Hematopoietic multipotent progenitor cell treated with erythropoietin and hydrocortisone succinate and interleukin-3 and kit ligand, for 6 days (in vitro differentiated cells): ENCODE measurements at places on chromosomes 7 and 10.

GRCh38 chr7:66697449-66698438 is 42.8 kb upstream of the RABGEF1 start:
- DNase-seq = no peak

DNA sequence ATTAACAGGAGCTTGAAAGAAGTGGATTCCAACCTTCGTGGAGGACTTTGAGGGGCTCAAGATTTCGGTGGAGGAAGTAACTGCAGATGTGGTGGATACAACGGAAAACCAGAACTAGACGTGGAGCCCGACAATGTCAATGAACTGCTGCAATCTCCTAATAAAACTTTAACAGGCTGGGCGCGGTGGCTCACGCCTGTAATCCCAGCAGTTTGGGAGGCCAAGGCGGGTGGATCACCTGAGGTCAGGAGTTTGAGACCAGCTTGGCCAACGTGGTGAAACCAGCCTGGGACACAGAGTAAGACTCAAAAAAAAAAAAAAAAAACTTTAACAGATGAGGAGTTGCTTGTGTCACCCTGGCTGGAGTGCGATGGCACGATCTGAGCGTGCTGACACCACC is 477.8 kb upstream of the MKI67 start:
- no peak for DNase-seq

- DNase-seq = no peak
Observed at GRCh38 chr10:38209332-38209731, 115.2 kb downstream of the ZNF37A start.

DNA sequence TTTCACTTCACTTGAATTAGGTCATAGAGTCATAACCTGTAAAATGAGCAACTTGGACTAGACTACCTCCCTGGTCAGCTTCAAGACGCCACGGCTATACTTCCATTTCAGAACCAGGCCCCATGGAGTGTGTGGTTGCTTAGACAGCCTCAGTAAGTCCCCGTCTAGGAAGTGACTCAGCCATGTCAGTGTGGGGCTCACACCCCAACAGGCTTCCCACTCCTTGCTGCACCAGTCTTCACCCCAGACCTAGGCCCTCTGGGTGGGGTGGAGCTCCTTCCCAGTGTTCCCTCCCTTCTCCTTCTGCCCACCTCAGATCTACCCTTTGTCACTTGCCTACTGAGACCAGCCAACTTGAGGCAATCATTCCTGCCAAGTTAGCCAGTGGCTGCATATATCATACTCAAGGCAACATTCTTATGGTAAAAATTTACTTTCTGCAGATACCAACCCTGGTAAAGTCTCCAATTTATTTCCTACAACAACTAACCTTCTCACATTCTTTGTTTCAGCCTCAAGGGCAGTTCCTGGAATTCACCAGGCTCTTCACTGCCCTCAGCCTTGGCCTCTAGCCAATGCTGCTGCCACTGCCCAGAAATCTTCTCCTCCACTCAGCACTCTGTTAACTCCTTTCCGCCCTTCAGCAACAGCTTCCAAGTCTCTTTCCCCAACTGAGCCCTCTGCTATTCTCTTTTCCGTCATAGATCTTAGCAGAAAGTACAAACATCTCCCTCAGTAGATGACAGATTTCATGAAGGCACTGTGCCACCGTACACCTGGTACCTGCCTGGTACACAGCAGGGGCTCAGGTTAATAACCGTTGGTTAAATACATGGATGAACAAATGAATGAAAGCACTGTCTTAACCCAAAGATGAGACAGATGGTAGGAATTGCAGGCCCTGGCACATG is 31.3 kb upstream of the ZNRF2 start:
- DNase-seq = peak; percentile 81

- DNase-seq = no peak
Observed at GRCh38 chr10:67250686-67251085, 324.9 kb downstream of the LRRTM3 start.

DNA sequence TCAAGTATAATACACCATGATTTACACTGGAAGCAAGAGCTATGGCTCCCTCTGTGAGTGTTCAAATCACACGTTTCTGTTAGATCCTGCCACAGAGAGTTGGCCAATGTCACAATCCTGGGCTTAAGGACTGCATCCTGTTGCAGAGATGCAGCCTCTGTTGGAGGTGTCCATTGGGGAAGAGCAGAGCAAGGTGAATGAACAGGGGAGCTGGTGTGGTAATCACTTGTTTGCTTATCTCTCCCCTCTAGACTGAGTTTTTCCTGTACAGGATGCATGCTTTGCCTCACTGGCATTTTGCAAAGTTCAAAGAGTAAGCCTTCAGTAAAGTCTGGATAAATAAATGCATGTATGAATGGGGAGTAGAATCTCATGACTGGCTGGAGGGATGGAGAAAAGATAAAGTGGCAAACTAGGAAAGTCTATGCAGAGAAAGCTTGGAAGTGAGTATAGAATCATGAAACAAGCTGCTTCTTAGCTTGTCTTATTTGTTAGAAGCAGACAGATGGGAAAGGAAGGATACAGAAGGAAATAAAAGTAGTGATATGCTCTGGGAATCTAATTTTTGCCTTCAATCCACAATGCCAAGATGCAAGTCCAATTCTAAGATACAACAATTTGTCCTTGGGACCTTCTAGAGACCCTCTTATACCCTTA is 605.9 kb downstream of the KCNMA1 start:
- DNase-seq = no peak

DNA sequence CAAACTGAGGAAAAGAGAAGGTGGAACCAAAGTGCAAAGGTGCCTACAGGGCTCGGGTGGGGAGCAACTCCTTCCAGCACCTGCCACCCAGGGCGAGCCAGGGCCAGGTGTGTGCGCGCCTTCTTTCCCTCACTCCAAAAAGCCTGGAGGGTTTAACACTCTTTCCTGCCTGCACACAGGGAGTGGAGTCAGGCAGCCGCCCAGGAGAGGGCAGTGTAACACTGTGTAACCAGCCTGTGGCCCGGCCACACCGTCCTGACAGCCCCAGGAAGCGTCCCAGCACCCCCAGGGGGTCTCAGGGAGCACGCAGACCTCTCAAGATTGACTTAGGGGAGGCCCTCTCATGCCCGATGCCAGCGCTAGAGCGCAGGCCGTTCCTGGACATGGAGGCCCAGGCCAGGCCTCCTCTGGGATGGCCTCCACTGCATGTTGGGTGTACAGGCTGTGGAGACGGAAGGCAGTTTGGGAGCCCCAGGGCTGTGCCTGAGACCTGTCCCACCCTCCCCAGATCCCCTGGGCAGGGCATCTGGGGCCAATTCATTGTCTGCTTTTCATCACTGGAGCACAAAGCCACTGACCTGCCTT is 13.4 kb downstream of the BRI3 start:
- peak; percentile 75 for DNase-seq

GRCh38 chr10:70054902-70055301 is 2.3 kb downstream of the MACROH2A2 start:
- no peak for DNase-seq

DNA sequence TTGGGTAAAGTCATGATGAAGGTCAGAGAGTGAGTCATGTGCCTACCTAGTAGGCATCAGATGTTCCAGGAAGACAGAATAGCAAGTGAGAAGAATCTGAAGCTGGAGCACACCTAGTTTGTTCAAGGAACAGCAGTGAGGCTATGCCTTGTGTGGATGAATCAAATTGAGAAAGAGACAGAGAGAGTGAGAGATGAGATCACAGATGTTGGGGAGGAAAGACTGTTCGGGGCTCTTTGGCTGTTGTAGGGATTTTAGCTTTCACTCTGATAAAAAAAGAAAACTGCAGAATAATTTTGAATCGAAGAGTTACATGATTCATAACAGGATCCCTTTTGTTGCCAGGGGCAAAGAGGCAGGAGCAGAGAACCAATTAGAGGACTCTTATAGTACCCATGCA is 6.3 kb downstream of the LIPF start:
- no peak for DNase-seq

GRCh38 chr7:113664867-113665266 is 253.9 kb downstream of the PPP1R3A start:
- DNase-seq = no peak

- no peak for DNase-seq
Observed at GRCh38 chr7:36621396-36621795, 102.9 kb downstream of the AOAH start.

DNA sequence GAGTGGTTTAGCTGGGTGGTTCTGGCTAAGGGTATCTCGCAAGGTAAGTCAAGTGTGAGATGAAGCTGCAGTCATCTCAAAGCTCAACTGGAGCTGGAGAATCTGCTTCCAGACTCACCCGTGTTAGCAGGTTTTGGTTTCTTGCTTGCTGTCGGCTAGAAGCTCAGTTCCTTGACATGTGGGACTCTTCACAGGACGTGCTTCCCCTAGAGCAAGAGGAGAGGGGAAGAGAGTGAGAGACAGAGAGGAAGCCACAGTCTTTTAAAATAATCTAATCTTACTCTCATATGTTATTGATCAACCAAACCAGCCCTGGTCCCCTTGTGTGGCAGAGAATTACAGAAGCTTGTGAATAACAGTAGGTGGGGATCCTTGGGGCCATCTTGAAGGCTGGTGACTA is 199.5 kb downstream of the REEP3 start:
- no peak for DNase-seq

DNA sequence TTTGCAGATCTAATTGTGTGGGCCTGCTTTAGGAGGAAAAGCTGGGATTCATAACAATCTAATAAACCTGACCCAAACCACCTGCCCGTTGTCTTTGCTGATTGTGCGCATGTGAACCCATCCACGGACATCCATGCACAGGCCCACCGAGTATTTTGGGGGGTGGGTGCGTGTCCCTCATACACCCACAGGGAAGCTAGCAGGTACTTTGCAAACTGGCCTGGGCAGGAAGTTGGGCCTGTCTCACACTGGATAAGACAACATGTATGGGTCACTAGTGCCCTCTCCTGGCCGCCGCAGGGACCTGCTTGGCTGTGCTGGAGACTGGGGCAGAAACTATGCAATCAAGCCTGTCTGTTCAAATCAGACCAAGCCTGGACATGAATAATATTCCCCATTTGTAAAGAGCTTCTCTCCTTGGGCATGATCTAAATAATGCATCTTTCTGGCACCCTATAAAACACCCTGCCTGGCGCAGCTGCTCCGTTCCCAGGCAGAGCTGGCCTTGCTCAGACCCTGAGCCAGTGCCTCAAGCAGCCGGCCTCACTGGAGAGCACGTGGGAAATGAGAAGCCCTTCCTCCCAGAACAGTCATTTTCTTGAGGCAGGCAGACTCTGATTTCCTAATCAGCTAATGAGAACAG is 15.8 kb downstream of the ECHDC3 start:
- DNase-seq = peak; percentile 89

DNA sequence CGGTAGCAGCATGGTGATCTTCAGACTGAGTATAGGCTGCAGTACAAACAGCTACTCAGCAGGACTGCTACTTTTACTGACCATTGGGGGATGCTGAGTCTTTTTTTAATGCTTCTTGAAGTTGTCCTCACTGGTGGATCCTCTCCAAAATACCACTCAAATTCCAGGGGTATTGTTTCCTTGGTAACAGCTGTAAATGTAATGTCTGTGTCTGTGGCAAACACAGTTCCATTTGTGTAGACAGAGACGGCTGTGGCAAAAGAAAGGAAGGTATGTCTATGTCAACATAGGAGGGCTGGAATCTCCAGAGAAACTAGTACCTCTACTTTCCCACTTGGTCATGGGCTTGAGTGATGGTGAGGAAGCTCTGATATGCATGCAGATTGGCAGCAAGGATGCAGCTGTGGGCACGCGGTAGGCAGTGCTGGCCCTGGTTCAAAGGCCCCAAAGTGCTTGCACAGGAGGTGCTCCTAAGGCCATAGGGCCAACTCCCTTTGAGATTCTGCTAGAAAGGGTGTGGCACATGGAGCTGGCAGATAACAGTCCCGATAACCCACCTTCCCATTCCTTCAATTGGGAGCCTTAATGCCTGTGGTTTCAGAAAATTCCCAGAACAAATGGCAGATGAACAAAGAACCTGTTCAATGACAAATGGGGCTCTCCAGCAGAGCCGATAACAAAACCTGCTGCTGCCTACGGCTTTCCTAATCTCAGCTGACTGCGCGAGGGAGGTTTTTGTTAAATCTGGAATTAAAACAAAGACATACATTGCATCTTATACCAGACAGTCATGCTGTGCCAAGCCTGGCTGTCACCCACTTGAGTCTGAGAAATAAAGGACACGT is 43.0 kb downstream of the PKD1L1 start:
- DNase-seq = no peak

DNA sequence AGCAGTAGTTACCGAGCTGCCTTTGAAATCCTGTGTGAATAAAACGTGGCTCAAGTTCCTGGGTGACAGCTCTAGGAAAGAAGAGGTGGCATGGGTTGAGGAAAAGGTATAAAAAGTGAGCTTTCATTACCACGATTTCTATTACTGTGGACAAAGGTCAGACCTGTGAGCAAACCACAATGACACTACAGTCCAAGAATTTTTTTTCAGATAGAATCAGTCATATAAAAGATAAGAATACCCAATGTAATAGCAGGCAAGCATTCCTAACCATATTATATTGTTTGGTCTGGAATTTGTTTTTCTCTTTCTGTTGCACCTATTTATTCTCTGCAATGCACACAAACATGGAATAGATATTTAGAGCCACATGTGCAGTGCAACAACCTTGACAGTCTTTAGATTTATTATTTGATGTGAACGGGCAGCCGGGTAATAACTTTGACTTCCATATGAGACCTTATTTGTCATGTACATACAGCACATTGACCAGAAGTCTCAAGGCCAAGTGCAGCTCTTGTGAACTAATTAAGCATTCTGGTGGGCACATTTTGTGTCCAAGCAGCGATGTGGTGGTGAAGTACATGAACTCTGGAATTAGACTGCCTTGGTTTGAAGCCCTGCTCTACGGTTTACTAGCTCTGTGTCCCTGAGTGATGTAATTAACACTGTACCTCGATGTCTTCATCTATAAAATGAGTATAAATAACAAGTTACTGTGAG is 156.8 kb downstream of the NRCAM start:
- no peak for DNase-seq

- DNase-seq = no peak
Observed at GRCh38 chr7:75575488-75576121, 83.5 kb downstream of the SPDYE5 start.

- peak; percentile 97 for DNase-seq
Observed at GRCh38 chr7:92621026-92621540, 30.9 kb upstream of the FAM133B start.

DNA sequence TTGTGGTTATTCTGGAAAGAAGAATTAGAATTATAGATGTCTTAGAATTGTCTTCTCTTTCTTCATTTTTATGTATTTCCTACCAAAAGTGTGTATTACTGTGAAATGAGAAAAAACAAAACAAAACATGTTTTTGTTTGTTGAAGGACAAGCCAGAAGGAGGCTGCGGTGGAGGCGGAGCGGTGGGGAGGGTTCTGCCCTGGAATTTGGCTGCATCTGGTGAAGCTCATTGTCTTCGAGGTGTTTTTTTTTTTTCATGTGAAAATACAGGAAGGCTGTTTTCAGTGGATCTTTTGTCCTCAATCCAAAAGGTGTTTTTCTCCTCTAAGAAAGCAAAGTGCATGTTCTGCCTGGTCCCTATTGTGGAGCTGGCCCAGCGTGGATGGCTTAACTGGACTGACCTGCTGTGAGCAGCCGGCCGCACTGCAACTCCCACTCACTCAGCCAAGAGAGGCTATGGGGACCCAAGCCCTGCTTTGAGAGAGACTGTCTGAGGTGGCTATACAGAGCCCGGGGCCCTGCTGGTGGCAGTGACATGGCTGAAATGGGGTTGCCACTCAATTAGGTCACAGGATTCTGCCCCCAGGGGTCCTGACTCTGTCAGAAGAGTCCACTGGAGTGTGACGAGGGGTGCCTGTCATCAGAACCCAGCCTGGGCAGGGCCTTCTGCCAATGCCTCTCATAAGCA is 184.9 kb upstream of the MKI67 start:
- DNase-seq = no peak

GRCh38 chr7:52911795-52912194 is 123.6 kb upstream of the POM121L12 start:
- DNase-seq = no peak

GRCh38 chr7:47377741-47378140 is 204.2 kb downstream of the TNS3 start:
- no peak for DNase-seq

- no peak for DNase-seq
Observed at GRCh38 chr7:6306471-6306870, 34.0 kb upstream of the CYTH3 start.
